Activated T-helper 1 cell treated with anti-CD3 and anti-CD28 coated beads, Interleukin-2, amount 50 U/mL, for 16 hours (primary cell): ENCODE measurements at places on chromosomes 1 and 21.

DNA sequence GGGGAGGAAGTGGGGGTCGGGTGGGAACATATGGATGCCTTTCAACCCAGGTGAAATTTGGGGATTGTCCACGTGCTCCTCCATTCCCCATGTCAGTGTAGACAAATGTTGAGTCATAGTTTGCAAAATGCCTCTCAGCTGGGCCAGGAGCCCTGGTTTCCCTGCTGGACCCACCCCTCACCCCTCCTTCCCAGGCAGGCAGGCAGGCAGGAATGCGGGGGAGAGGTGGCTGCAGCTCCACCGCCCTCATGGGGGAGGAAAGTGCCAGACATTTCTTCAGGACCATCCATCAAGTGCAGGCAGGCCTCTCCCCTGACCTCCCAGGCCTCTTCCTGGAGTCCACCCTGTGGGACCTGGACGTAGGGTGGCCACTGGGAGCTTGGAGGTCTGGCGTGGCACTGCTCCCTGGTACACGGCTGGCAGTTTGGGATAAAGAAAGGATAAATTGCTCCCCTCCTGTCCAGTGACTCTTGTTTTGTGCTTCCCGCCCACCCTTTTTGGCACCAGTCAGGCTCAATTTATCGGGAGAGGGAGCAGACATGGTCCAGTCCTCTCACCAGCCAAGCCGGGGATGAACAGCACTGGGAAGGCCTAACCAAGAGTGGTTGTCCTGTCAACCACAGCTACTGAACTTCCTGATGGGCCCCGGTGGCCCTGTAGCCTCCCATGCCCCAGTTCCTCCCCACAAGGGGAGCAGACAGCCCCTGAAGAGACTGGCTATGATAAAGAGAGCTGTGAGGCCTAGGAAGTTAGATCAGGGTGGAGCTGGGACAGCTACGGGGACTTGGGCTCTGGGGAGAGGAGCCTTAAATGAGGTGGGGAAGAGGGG, 18.9 kb downstream of the NPR1 start:
- no peak for DNase-seq

- DNase-seq: no peak
These were observed 2.0 kb downstream of the HCN3 start for GRCh38 chr1:155279268-155279667.

GRCh38 chr1:44263568-44264450, 50.5 kb downstream of the DMAP1 start:
- no peak for DNase-seq

DNA sequence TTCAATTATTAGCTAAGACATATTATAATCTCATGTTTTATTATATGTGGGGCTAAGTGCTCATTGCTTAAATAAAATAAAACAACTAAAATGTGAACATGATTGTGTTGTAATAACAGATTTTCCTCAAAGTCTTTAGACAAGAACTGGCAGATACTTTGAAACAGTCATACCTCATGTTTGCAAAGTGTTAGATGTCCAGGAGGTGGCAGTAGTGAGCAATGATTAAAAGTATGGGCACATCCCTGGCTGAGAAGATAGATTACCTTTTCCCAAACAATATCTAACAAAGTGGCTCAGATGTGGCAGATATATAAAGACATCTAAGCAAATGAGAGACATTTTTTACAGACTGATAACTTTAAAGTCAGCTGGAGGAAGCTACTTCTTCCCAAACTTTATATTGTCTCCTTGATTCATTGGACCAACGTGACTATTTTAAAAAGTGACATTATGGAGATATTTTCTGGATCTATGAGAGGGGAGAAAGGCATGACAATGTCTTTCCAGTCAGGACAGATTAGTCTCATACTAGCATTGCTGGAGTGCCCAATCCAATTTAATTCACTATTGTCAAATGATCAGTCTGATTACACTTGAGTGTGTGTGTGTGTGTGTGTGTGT, 269.8 kb downstream of the S1PR1 start:
- no peak for DNase-seq
